ENCODE measurements at places on chromosomes 5 and 9. TPM values are rescaled to one million over a fixed set of nuclear protein-coding genes. Genes with fewer than 3 reads are reported as not detected.

The SLC23A1 gene
- total RNA-seq, result 2.1 TPM

The CIZ1 gene
- total RNA-seq, result 142 TPM

The BTNL9 gene
- not detected for total RNA-seq

DNA sequence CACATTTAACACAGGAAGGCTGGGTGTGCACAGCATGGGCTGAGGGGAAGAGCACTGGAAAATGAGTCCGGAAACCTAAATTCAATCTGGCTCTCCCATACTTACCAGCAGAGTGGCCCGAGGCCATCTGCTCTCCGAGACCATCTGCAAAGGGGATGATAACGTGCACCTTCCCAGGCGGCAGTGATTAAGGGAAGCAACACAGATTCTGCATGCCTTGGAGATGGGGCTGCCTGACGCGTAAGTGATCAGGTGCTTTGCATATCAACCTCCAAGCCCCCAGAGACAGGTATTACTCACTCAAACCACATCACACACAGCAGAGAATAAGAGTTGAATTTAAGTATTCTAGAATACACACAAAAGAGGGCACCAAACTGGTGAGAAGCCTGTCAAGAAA is 9.1 kb downstream of the EPB41L4B start:
- DNase-seq, result no peak

- no peak for DNase-seq
Observed at GRCh38 chr5:34496701-34497469, 159.2 kb upstream of the RAI14 start.

DNA sequence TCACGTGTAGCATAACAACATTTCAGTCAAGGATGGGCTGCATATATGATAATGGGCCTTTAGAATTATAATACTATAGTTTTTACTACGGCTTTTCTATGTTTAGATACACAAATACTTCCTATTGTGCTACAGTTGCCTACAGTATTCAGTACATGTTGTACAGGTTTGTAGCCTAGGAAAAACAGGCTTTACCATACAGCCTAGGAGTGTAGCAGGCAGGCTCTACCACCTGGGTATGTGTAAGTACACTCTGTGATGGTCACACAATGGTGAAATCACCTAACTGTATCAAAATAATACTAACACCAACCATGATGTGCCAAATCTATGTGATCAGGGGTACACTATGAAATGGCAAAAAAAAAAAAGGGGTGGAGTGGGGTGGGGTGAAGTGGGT is 372.9 kb downstream of the ARL15 start:
- no peak for DNase-seq

DNA sequence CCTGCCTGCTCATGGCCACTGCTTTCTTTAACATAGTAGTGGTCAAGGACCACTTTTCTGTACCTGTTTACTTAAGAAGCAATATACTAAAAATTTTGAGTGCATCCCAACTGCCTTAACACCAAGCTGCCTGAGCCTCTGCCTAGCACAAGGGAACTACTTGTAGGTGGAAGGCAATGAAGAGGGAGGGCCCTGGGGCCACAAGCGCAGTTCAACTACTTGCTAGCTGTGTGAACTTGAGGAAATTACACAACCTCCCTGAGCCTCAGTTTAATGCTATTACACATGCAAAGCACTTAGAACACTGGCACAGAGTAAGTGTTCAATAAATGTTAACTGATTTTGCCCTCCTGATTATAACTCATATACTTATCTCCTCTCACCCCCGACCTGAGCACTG is 6.3 kb downstream of the ARL15 start:
- no peak for DNase-seq

DNA sequence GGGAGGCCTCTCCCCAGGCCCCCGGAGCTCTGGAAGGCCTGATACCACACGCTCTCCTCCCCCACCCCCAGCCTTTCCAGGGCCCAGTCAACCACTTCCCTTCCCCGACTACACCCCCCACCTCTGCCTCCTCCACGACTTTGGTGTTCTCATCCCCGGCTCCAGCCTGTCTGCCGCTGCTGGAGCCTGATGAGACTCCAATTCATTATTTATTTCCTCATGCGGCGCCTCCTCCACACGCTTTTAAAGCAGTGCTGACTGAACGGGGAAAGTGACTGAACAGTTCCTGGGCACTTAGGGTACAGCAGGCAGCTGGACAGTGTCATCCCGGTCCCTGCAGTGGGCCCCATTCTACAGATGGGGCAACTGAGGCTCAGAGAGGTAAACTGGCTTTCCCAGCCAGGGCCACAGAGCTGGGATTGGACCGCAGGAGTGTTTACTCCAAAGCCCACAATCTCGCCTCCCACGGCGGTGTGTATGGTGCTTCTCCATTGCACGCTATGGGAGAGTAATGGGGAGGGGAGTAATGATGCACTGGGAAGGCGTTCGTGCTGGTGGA is 15.9 kb upstream of the RPL26L1 start:
- no peak for DNase-seq

DNA sequence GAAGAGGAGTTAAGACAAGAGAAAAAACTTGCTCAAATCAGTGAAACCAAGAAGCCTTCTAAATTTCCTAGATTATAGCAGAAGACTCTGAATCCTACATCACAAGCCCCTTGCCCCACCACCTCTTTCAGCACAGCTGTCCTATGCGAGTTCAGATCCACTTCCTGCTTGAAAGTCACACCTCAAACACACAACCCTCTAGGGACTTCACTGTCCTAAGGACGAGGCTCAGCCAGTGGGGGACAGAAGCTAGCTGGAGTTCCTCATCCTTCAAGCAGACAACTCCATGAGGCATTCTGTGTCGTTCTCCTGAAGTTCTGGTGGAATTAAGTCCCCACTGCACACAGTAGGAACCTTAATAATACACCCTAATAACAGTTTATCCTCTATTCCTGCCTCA is 44.3 kb downstream of the NRG2 start:
- DNase-seq, result no peak

- no peak for DNase-seq
Observed at GRCh38 chr5:132065951-132066701, 5.7 kb downstream of the IL3 start.

DNA sequence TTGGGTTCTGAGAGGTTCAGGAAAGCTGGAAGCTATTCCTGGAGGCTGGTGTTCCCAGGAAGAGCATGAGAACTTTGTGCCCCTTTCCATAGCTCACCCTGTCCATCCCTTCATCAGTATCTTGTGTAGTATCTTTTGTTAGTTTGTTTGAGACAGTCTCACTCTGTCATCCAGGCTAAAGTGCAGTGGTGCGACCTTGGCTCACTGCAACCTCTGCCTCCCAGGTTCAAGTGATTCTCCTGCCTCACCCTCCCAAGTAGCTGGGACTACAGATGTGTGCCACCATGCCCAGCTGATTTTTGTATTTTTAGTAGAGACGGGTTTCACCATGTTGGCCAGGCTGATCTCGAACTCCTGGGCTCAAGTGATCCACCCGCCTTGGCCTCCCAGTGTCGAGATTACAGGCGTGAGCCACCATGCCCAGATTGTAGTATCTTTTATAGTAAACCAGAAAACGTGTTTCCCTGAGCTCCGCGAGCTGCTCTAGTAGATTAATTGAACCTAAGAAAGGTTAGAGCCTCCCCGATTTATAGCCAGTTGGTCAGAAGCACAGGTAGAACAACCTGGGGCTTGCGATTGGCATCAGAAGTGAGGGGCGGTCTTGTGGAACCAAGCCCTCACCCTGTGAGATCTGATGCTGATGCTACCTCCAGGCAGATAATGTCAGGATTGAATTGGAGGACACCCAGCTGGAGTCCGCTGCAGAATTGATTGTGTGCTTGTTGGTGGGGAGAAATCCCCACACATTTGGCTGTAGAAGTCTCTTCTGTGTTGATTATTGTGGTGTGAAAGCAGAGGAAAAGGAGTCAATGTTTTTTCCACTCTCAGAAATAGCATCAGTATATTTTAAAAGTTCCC is 32.3 kb downstream of the ATP6V0E1 start:
- no peak for DNase-seq

DNA sequence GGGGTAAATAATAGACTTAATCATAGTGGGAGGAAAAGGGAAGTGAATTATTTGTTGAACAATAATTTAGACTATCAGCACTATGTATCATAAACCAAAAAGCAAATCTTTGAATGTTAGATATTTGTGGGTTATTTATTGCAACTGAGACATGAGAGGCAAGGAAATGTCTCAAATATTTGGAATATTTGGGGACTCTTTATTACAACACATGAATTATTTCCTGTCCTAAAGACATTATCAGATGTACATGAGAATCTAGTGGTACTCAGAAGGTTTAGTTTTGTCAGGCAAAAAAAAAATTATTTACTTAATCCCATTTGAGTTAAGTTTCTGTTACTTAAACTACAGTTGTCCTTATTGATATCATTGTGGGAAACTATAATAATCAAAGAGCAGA is 91.1 kb downstream of the TLR4 start:
- DNase-seq, result no peak

GRCh38 chr9:96612105-96612965 is 7.3 kb downstream of the CDC14B start:
- no peak for DNase-seq

DNA sequence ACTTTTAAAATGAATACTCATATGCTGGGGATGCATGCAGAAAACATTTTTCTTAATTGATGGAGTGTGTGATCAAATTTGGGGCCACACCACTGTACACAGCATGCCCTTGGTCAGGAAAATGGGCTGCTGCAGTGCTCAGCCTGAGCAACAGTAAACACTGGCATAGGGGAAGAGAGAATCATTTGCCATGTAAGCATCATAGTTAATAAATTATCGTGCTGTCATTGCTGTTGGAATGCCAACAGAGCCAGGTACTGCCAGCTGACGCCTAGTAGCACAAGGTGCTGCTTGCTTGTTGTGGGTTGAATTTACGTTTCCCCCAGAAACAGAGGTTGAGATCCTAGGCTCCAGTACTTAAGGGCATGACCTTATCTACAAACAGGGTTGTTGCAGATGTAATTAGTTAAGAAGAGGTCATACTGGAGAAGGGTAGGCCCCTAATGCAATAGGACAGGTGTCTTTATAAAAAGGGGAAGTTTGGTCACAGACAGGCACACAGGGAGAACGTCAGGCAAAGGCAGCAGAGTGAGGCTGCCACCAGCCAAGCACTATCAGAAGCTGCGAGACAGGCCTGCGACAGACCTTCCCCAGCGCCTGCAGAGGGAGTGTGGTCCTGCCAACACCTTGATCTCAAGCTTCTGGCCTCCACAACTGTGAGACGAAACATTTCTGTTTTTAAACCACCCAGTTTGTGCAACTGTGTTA is 25.3 kb downstream of the DAP start:
- no peak for DNase-seq

Data from activated CD4-positive, alpha-beta T cell treated with anti-CD3 and anti-CD28 coated beads, Interleukin-2, amount 10 ng/mL, durations not matched to agents 24 days and 14 days (primary cell).